ENCODE measurements at places on chromosomes 3 and 15. TPM values are rescaled to one million over a fixed set of nuclear protein-coding genes. Genes with fewer than 3 reads are reported as not detected.

The MYL3 gene
- not detected for total RNA-seq

The FETUB gene
- not detected for total RNA-seq

The CPNE9 gene
- not detected for total RNA-seq

The DNAH12 gene
- total RNA-seq: not detected

The MUC13 gene
- total RNA-seq: not detected

The SEMA5B gene
- not detected for total RNA-seq

The PHLDB2 gene
- total RNA-seq: 139 TPM

The GATM gene
- total RNA-seq: 0.32 TPM

The CLDN1 gene
- total RNA-seq: not detected

The GOLGA8H gene
- total RNA-seq: 2.3 TPM

The TGM4 gene
- total RNA-seq: not detected

The GHRL gene
- not detected for total RNA-seq

The FAM43A gene
- 232 TPM for total RNA-seq

The NR1I2 gene
- 0.15 TPM for total RNA-seq

The CAPN3 gene
- 0.15 TPM for total RNA-seq

The SLC9C1 gene
- total RNA-seq: not detected

The HCN4 gene
- not detected for total RNA-seq

The FBXL2 gene
- 12.7 TPM for total RNA-seq

The ARHGEF26 gene
- 0.97 TPM for total RNA-seq

The SCAMP5 gene
- 9.4 TPM for total RNA-seq
